SK-N-DZ (cell line): ENCODE measurements at places on chromosomes 6 and 20.

GRCh38 chr20:46483879-46484278 is 29.5 kb downstream of the ZNF334 start:
- DNase-seq = no peak

DNA sequence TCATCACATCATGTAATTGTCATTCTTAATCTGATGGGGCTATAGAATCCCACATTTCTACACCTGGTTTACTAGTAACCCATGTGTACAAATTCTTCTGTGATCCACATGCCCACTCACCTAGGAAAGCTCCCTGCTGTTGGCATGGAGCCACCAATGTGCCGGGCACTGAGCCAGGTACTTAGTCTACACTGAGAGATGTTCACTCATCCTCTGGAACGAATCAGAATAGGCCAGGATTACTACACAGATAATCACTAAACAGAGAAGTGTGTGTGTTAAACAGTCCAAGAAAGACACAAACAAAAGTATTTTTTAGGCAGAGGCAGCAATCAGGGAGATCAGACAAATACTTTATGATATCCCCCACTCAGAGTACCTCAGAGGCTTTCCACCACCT is 193.2 kb upstream of the VGLL2 start:
- DNase-seq = no peak

GRCh38 chr6:16539086-16539931 is 222.0 kb downstream of the ATXN1 start:
- DNase-seq = no peak

- DNase-seq = peak; percentile 62
These were observed 18.9 kb upstream of the DSN1 start for GRCh38 chr20:36792422-36792821.

- DNase-seq = no peak
These were observed 990.7 kb upstream of the FLRT3 start for GRCh38 chr20:15328084-15328483.
